Right ventricle myocardium inferior (tissue), 1 donor: ENCODE measurements at places on chromosomes 2 and 18. TPM values are rescaled to one million over a fixed set of nuclear protein-coding genes. Genes with fewer than 3 reads are reported as not detected.

- no peak for DNase-seq
These were observed 499.0 kb downstream of the CPS1 start for GRCh38 chr2:211055438-211055837.

The CDH19 gene
- 25.1 TPM for total RNA-seq

- DNase-seq: no peak
These were observed 2.6 kb downstream of the ADAM23 start for GRCh38 chr2:206445948-206446347.

The DAPL1 gene
- total RNA-seq: not detected

GRCh38 chr18:62914871-62915392 lies 199.6 kb downstream of the PHLPP1 start:
- DNase-seq: no peak

GRCh38 chr2:205685314-205686055 lies 3.2 kb downstream of the NRP2 start:
- peak; percentile 69 for DNase-seq

The ECEL1 gene
- not detected for total RNA-seq
